Tongue (tissue), 3 donors: ENCODE measurements at places on chromosomes 2 and 18. TPM values are rescaled to one million over a fixed set of nuclear protein-coding genes. Genes with fewer than 3 reads are reported as not detected.

CDCA7 gene
- total RNA-seq, result 14.4 TPM

PCARE gene
- total RNA-seq, result 3.3 TPM

PSMA8 gene
- not detected for total RNA-seq

APCDD1 gene
- 31.2 TPM for total RNA-seq

TEX44 gene
- not detected for total RNA-seq
